ENCODE measurements at places on chromosomes 5 and 9. TPM values are rescaled to one million over a fixed set of nuclear protein-coding genes. Genes with fewer than 3 reads are reported as not detected.

The ADAM19 gene
- 68.7 TPM for total RNA-seq

The IFNA21 gene
- total RNA-seq: not detected

The NMUR2 gene
- total RNA-seq: 0.87 TPM

The ADRA1B gene
- total RNA-seq: 0.39 TPM

The TMC1 gene
- 0.82 TPM for total RNA-seq

The DPH7 gene
- total RNA-seq: 31.9 TPM

The IL13 gene
- not detected for total RNA-seq

The PCA3 gene
- not detected for total RNA-seq

The TEK gene
- 63.0 TPM for total RNA-seq

The CAMK4 gene
- 5.8 TPM for total RNA-seq

The GMCL2 gene
- total RNA-seq: not detected

The ARRDC1 gene
- 49.8 TPM for total RNA-seq

The CNTLN gene
- total RNA-seq: 3.9 TPM

The GFI1B gene
- not detected for total RNA-seq

The MARCHF11 gene
- total RNA-seq: not detected

The TMEM252 gene
- total RNA-seq: not detected

The MEIKIN gene
- not detected for total RNA-seq

The ARSI gene
- total RNA-seq: 1.8 TPM

The CORO2A gene
- 0.64 TPM for total RNA-seq

The RANBP3L gene
- total RNA-seq: not detected

The CDC25C gene
- 2.9 TPM for total RNA-seq

The PALM2AKAP2 gene
- total RNA-seq: 3.9 TPM

The IFNA1 gene
- not detected for total RNA-seq

The HEMGN gene
- not detected for total RNA-seq

The OBP2B gene
- not detected for total RNA-seq

The PCDHB12 gene
- 0.19 TPM for total RNA-seq

The RETREG1 gene
- not detected for total RNA-seq

The ASS1 gene
- 1.3 TPM for total RNA-seq

The ARL10 gene
- 8.0 TPM for total RNA-seq

The POLR1E gene
- 14.8 TPM for total RNA-seq

The CDKN2B-AS1 gene
- total RNA-seq: 2.9 TPM

The BNIP1 gene
- total RNA-seq: 14.8 TPM

The AQP7 gene
- total RNA-seq: not detected

The ANKRD18B gene
- total RNA-seq: 0.93 TPM

The SMIM33 gene
- total RNA-seq: not detected

The GRM6 gene
- total RNA-seq: not detected

The BSPRY gene
- not detected for total RNA-seq

Data from glomerular endothelial cell (primary cell).